ENCODE measurements at places on chromosomes 2 and 18.

DNA sequence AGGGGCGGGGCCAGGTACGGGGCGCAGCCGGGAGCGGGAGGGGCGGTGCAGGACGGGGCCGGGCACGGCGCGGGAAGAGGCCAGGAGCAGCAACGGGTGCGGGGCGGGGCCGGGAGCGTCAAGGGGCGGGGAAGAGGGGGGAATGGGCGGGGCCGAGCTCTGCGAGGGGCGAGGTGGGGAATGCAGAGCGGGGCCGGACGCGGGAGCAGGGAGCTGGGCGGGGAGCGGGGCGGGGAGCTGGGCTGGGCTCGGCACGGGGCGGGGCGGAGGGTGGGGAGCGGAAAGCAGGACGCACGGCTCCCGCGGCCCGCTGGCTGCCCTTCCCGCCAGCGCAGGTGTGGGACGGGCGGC, at the start of gene IMPA2:
IMPA2 (plus strand) TSS at position 316 of the 351 bp plus-strand sequence. CDS start 163 bp downstream, outside the sequence.
- DNase-seq = no peak

DNA sequence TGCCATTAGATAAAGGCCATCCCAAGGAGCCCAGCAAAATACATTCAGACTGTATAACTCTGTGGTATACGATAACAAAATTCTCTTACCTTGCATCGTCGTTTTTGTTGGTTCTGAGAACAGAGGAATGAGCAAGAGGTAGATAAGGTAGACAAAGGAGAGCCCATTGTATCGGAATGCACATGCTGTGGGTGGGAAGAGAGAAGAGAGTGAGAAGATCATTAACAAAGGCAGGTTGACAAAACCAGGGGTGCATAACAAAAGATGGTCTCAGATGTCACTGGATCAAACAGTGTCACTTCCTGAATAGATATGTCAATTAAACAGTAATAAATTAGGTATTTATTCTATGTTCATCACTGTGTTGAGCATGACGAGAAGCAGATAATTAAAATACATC, 83.3 kb downstream of the PIEZO2 start:
- DNase-seq = no peak

GRCh38 chr2:18831916-18832510, 242.6 kb upstream of the NT5C1B start:
- no peak for DNase-seq

DNA sequence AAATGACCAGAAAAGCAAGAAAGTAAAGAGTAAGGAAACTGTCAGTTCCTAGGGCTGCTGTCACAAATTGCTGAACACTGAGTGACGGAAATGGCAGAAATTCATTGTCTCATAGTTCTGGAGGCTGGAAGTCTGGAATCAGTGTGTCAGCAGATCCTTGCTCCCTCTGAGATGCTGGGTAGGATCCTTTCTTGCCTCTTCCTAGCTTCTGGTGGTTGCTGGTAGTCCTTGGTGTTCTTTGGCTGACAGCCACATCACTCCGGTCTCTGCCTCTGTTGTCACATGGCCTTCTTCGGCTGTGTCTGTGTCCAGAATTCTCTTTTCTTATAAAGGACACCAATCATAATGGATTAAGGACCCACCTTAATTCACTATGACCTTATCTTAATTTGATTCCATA, 21.9 kb downstream of the PLEKHB2 start:
- no peak for DNase-seq

DNA sequence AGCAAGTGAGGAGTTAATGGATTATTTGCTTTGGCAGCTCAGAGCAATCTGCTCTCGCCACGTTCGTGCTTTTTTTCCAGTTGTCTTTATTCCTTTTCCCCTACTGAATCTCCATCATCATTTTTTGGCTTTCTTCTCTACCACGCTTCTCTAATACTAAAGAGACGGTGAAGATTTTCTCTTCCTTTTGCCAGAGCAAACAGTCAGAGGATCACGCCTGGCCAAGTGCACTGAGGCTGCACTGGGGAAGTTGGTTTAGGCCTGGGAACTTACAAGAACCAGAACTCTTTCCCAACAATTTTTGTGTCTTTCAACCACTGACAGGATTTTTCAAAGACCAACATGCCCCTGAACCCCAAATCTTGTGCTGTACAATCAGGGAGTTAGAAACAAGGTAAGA, 172.3 kb downstream of the PID1 start:
- DNase-seq = no peak

All from CMK (cell line).